Stimulated activated CD8-positive, alpha-beta memory T cell treated with anti-CD3 and anti-CD28 coated beads, Interleukin-7, amount 100 ng/mL, for 1 hour (primary cell): ENCODE measurements at places on chromosomes 11 and 22.

- DNase-seq, result no peak
Observed at GRCh38 chr11:118217575-118217974, 7.2 kb downstream of the JAML start.

GRCh38 chr11:118918686-118919280 lies 6.9 kb downstream of the BCL9L start:
- DNase-seq, result no peak

DNA sequence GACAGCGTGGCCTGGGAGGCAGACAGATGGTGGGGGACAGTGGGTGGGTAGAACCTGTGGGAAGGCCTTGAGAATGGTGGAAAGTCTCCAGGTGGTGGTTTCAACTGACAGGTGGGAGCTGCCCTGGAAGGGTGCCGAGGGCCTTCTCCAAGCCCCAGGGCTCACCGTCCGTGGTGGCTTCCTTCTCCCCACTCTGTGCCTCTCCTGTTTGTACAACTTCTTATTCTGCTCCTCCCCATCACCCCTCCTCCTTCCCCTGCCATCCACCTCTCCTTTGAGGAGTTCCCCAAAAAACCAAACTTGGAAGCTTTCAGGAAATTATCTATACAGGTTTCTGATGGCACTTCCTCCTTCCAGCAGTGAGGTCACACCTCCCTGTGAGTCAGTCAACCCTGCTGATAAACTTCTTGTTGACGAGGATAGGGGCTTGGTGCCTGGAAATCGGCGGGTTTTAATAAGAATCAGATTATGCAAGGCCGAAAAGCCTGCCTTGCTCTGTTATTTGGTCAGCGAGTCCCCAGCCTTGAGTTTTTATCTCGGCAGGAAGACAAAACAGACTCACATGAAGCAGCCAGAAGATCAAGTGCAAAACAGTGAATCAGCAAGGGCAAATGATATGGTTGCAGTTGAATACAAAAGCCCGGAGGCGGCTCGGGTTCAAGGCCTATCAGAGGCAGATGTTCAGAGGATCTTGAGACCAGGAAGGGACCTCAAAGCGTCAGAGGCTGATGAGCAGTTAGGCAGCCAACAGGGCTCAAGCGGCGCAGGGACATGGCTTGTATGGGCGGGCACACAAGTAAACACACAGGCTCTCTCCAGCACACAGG lies 9.5 kb upstream of the ST3GAL4 start:
- no peak for DNase-seq

- no peak for DNase-seq
Observed at GRCh38 chr22:43077121-43077877, 11.9 kb downstream of the TTLL1 start.

DNA sequence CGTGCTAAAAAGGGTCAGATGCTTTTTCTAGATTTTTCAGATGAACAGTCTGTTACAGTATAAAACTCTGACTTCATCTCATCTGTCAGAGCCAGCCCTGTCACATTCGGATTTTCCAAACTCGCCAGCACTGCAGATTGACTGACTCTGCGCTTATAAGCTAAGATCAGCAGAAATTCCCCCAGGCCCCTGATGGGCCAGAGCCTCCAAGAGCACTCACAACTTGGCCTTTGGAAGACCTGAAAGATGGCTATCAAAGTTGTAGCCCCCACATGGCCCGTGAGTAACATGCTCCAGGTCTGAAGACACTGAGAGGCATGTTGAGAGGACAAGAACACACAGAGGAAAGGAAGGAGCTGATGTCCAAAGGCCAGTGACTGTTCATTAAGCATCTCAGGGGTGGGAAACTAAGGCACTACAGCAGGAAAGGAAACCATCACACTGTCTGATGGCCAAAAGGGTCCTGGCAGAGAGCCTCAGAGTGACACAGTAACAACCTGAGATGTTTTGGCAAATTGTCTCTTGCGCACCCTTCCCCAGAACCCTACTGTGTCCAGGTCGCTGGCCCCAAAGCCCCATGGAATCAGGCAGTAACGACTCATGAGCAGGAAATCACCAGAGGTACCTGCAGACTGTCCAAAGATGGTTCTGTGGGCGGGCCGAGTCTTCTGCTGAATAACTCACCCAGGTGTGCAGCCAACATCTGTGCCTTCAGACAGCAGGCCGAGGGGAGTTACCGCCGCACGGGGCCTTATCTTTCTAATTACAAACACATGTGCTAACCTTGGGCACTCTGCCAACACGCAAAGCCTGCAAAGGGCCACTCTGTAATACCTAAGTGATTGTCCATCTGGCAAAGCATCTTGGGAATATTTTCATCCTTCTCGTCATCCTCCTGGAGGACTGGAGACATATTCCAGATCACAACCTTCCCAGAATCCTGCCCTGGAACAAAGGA lies 23.6 kb downstream of the HIRA start:
- no peak for DNase-seq

DNA sequence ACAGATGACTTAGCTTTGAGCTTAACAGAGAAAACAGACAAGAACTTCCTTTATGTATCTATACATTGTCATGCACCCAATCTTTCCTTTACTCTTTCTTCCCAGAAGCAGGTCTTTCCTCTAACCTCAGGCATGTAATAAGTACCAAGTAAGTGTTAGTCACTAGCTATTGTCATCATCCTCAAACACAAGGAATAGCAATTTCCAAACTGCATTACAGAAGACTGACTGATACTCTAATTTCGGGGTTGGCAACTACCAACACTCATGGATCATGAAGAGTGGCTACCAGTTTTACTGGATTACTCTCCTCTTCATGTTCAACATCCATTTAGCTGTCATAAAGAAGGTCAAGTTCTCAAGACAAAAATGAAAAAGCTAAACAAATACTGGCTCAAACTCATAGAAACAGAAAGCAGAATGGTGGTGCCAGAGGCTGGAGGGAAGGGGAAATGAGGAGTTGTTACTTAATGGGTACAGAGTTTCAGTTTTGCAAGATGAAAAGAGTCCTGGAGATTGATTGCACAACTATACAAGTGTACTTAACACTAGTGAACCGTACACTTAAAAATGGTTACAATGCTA lies 111.6 kb downstream of the SIK3 start:
- DNase-seq, result no peak

DNA sequence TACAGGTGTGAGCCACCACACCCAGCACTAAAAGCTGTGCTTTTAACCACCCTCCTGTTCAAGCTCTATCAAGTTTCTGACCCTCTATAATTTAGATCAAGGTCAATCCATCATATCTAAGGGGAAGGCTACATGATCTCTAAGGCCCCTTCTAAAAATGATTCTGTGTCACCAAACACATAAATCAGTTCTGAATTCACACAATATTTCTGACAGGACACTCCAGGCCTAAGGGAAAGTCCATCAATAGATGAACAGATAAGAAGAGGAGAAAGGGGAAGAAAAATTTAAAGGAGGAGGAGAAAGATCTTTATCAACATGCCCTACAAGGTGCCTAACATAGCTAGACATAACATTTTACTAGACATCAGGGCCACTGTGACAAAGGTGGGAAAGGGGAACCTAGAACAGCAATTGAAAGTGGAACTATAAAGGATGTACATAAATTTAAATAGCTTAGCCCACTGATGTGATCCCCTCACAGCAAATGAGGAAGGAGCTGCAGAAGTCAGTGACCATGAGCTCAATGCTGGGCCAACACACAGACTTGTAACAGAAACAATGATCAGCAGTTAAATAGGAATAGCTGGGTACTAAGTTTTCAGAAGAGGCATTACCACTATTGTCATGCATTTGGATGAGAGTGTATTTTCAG lies 4.7 kb downstream of the PRCP start:
- DNase-seq, result no peak

GRCh38 chr11:77101043-77101537 lies 1.6 kb upstream of the OMP start:
- no peak for DNase-seq

DNA sequence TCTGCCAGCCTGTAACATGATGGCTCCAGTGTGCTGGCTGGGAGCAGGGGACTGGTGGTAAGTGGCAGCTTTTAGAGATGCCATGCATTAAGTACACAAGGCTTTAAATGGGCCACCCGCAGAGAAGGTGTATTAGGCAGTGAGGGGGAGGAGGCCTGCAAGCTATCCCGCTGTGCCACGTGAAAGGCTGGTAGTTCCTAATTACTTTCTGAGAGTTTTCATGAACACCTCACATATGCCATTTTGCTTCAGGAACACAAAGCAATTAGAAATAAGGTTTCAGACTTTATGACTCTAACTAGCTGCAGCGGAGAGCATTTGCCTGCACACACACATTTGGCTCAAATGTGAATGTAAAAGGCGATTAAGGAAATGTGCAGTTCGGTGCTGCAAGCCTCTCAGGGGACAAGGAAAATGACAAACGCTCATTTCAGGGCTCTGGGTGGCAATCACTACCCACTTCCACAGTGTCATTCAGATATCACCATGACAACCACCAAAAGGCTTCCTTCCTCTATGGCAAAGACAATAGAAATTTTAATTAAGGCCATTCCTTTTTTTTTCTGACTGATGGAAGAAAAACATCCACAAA lies 116.6 kb downstream of the PLEKHA7 start:
- DNase-seq, result no peak

DNA sequence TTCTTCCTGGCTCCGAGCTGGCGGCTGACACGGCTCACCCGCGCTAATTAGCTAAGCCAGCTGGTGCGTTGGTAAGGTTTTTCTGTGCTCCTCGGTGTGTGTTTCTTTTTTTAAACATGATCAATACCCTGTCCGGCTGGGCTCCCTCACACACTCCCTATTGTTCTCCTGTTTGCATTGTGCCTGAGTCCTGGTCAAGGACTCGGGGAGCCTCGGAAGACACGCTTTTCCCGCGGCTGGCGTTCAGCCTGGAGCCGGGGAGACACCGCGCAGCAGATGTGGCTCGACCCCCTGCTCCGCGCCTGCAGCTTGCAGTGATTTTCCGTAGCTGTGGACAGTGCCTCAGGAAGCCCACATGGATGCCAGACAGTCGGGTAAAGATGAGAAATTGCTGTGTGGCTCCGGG lies 454.9 kb upstream of the CADM1 start:
- no peak for DNase-seq

- DNase-seq, result no peak
Observed at GRCh38 chr11:73308961-73309919, 1.2 kb downstream of the ARHGEF17 start.

DNA sequence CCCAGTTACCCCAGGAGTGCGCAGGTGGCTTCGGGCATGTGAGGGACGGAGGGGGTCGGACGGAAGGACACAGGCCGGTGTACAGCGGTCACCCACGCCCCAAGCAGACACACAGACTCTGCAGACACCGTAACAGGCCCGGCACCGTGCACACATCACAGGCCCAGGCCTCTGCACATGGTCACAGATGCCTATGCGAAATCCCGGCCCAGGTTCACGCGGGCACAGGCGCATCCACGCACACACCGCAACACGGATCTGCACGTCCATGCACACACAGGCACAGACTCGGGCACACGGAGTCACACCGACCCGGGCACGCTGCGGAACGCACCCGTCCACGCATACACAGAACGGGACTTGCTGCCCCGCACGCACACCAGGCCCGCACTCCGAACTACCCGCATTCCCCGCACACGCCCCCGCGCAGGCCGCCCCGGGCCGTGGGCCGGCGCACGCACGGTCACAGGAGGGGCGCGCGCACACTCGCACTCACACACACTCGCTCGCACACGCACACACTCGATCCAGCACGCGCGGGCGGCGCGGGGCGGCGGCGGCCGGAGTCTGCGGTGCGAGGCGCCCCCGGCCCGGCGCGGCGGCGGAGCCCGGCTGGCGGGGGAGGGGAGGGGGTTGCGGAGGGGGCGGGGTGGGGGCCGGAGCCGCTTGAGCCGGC lies at the start of gene MGAT3:
Gene MGAT3 (plus strand): TSS at position 491 of the 676 bp plus-strand sequence. CDS start 30,336 bp downstream, outside the sequence.
- DNase-seq, result no peak

- DNase-seq, result no peak
Observed at GRCh38 chr11:19992162-19992561, 168.1 kb downstream of the DBX1 start.

DNA sequence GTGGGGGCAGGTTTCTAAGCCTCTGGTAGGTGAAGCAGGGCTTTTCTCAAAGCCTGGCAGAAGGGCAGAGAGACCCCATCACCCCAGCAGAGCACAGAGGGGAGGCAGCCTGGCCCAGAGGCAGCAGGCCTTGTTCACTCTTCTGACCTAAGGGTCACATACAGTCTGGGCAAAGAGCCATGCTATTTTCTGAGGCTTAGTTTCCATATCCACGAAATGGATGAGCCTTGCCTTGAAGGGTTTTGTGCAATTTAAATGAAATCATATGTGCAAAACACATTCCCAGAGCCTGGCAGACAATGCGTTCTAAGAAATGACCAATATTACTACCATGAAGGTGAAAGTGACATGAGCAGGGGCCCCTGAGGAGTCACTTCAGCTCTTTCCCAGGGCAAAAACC lies 44.5 kb downstream of the HIRA start:
- no peak for DNase-seq

- no peak for DNase-seq
Observed at GRCh38 chr11:96242191-96242847, 100.7 kb downstream of the MAML2 start.

DNA sequence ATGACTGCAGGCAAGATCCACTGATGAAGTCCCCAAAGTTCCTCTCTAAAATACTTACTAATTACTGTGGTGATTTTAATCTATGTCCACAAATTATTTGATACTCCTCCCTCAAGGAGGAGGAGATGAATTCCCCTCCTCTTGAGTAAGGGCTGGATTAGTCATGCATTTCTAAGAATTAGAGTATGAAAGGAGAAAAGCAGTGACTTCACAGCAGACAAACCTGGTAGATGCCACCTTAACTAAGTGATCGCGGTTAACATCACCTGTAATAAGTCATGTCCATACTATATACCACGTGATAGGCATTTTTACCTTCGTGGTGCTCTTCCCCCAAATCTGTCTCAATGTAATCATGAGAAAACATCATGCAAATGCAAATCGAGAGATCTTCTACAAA lies 52.0 kb upstream of the TSPAN18 start:
- DNase-seq, result no peak

- DNase-seq, result no peak
Observed at GRCh38 chr11:48101958-48102357, 114.7 kb upstream of the OR4B1 start.

DNA sequence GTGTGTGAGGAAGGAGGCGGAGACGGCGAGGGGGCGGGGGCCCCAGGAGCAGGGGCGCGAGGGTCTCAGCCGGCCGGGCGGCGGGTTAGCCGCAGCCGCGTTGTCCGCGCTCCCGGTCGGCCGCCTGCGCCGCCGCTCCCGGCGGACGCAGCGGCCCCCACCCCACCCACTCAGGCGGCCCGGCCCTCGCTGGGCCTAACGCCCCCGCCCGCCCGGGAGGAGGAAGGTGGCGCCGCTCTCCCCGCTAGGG lies at the start of gene FCHSD2:
Gene FCHSD2 (minus strand): TSS at position 191 of the 250 bp plus-strand sequence. CDS start 441 bp downstream, outside the sequence.
- DNase-seq, result no peak
